ENCODE measurements at places on chromosomes 4 and X. TPM values are rescaled to one million over a fixed set of nuclear protein-coding genes. Genes with fewer than 3 reads are reported as not detected.

DNA sequence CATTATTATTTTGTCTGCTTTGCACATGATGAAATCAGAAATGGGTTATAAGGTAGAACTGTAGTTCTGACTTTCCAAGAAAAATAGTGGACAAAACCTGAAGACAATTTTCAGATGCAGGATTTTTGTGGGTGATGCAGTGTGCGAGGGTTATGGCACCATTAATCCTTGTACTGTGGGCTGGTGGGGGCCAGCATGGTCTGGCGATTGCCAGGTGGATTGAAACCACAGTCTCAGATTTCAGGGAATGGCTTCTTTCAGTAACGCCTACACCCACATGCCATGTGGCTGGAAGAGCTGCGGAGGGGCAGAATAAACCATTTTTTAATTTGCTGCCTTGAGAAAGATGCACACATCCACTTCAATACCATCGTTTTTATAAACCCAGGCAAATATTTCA, 150.5 kb downstream of the ARSF start:
- H3K27me3 ChIP-seq: no peaks in the 10 kb centered on the region
- H3K4me3 ChIP-seq: no peak overlapping the region
- DNase-seq: no peak
- H3K27ac ChIP-seq: no peak overlapping the region
- H3K36me3 ChIP-seq: no peaks in the 10 kb centered on the region
- no peaks in the 10 kb centered on the region for H3K4me1 ChIP-seq

GRCh38 chrX:68596871-68597270, 50.6 kb upstream of the STARD8 start:
- no peaks in the 10 kb centered on the region for H3K4me1 ChIP-seq
- H3K36me3 ChIP-seq: no peaks in the 10 kb centered on the region
- no peak overlapping the region for H3K27ac ChIP-seq
- peaks cover 7% of the 10 kb centered on the region for H3K27me3 ChIP-seq
- H3K4me3 ChIP-seq: no peak overlapping the region
- no peak for DNase-seq

The NDNF gene
- total RNA-seq: 7.6 TPM

GRCh38 chr4:113732-114131, 10.6 kb upstream of the ZNF718 start:
- peaks cover 11% of the 10 kb centered on the region for H3K27me3 ChIP-seq
- no peak overlapping the region for H3K4me3 ChIP-seq
- H3K36me3 ChIP-seq: no peaks in the 10 kb centered on the region
- no peak for DNase-seq

DNA sequence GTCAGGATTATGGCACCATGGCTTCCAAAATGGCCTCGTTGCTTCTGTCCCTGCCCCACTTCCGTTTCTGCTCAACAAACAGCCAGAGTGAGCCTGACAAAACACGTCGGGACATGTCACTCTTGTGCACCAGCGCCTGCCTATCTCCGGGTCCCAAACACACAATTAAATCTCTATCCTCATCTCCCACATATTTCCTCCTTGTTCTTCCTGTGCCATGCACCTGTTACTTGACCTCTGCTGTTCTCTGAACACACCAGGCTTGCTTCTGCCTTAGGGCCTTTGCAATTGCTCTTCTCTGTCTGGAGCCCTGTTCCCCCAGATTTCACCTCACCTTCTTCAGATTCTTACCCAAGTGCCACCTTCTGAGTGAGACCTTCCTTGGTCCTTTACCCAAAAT, 12.7 kb upstream of the CD38 start:
- no peaks in the 10 kb centered on the region for H3K36me3 ChIP-seq
- DNase-seq: no peak
- no peaks in the 10 kb centered on the region for H3K27me3 ChIP-seq
- H3K4me1 ChIP-seq: no peaks in the 10 kb centered on the region
- H3K4me3 ChIP-seq: no peak overlapping the region

The UPF3B gene
- total RNA-seq: 10.5 TPM

Measured in psoas muscle (tissue), 8 donors.